ENCODE measurements at places on chromosomes 1 and 21. TPM values are rescaled to one million over a fixed set of nuclear protein-coding genes. Genes with fewer than 3 reads are reported as not detected.

The SPATA1 gene
- not detected for total RNA-seq

The CCDC17 gene
- total RNA-seq: 0.26 TPM

The PRMT6 gene
- not detected for total RNA-seq

The AADACL4 gene
- total RNA-seq: not detected

The USH2A gene
- total RNA-seq: not detected

The CA6 gene
- not detected for total RNA-seq

The FAM131C gene
- 13.5 TPM for total RNA-seq

The FASLG gene
- not detected for total RNA-seq

The DNASE2B gene
- total RNA-seq: not detected

The ANKRD45 gene
- total RNA-seq: 0.15 TPM

The AMY1C gene
- not detected for total RNA-seq

The BEST4 gene
- 0.37 TPM for total RNA-seq

The PIGV gene
- 6.6 TPM for total RNA-seq

The PLEKHO1 gene
- total RNA-seq: 6.8 TPM

The PRDM2 gene
- total RNA-seq: 8.0 TPM

The UBL4B gene
- not detected for total RNA-seq

The SH2D1B gene
- total RNA-seq: 0.10 TPM

The RIPK4 gene
- 18.9 TPM for total RNA-seq

The OR2L2 gene
- not detected for total RNA-seq

The ADORA1 gene
- 0.56 TPM for total RNA-seq

The ELAPOR1 gene
- 0.53 TPM for total RNA-seq

The CNIH3 gene
- total RNA-seq: 0.69 TPM

The GBP7 gene
- total RNA-seq: not detected

The ARHGAP29 gene
- 11.2 TPM for total RNA-seq

The GCSAML gene
- total RNA-seq: not detected

The NPHS2 gene
- not detected for total RNA-seq

The VWA1 gene
- total RNA-seq: 13.6 TPM

The TFF2 gene
- total RNA-seq: not detected

The ADORA3 gene
- total RNA-seq: not detected

The INKA2 gene
- 2.1 TPM for total RNA-seq

The GBP4 gene
- total RNA-seq: 0.02 TPM

The AZIN2 gene
- 0.86 TPM for total RNA-seq

The PEAR1 gene
- 7.0 TPM for total RNA-seq

The FMO5 gene
- 1.1 TPM for total RNA-seq

The KISS1 gene
- 0.38 TPM for total RNA-seq

The COL24A1 gene
- 0.05 TPM for total RNA-seq

The PPIAL4G gene
- not detected for total RNA-seq

The PYHIN1 gene
- total RNA-seq: not detected

The OR2T5 gene
- total RNA-seq: not detected

The KRTAP25-1 gene
- not detected for total RNA-seq

The C1orf115 gene
- total RNA-seq: 5.9 TPM

The SYTL1 gene
- total RNA-seq: 0.63 TPM

The PGBD5 gene
- total RNA-seq: 0.34 TPM

The MAN1A2 gene
- 6.3 TPM for total RNA-seq

The ZNF648 gene
- total RNA-seq: not detected

The TDRD10 gene
- not detected for total RNA-seq

Measured in A549 treated with AZD2906 at 1 μM for 4 hours (cell line).